ENCODE measurements at places on chromosomes 5 and 9.
A peak's percentile ranks its signal among the peaks of the same experiment; 100 is the strongest.

GRCh38 chr9:118209343-118209742 lies 505.1 kb downstream of the TLR4 start:
- DNase-seq, result no peak

DNA sequence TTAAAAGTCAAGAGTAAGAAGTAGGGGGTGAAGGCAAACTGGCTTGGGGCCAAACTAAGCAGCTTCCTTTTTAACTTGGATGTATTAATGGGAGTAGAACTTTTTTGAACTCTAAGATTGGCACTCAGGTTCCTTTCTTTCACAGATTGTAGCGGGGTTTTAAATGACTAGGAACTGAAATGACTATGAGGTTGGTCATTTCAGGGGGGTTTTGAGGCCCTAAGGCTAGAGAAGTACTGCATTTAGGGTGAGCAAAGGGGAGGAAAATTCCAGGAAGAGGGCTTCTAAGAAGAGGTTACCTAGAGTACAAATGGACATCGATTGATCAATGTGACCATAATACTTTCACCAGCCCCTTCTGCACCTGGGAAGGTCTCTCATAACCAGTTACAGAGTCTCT lies 381.8 kb downstream of the MLLT3 start:
- DNase-seq, result no peak

GRCh38 chr5:16946725-16947124 lies 10.6 kb upstream of the MYO10 start:
- no peak for DNase-seq

GRCh38 chr5:4099386-4099785 lies 503.8 kb downstream of the IRX1 start:
- no peak for DNase-seq

DNA sequence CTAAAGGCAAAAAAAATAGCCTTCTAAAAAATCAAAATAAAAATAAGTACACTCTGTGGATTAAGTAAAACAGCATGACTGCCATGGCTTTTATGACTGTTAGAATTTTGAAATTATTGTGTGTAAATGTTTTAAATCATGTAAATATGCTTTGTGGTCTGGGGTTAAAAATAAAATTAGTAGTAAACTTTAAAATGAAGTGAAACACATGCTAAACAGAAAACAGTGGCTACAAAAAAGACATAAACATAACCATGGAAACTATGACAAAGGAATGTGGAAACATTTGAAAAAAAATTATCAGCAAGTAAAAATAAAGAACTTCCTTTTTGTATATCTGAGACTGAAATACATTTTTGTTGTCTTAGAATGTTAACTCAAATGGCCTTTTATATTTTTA lies 134.5 kb upstream of the SPEF2 start:
- DNase-seq, result no peak

DNA sequence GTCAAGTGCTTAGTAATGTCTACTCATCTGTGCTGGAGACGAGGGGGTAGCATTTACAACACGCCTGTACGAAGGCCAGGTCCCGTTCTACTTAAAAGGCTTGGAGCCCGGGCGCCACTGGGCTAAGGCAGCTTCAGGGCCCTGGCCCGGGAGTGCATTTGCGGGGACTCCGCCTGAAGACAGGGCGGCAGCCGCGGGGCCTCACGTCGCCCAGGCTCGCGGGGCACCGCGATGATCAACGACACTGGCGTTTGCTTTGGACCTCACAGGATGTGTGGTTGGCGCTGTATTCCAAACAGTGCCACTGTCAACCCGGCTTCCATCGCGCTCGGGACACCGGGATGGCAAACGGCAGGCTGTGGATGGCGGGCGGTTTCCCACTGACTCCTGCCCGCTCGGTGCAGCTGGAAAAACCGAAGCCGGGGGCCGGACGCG lies 1.1 kb upstream of the TENT4A start:
- DNase-seq, result peak; percentile 64

DNA sequence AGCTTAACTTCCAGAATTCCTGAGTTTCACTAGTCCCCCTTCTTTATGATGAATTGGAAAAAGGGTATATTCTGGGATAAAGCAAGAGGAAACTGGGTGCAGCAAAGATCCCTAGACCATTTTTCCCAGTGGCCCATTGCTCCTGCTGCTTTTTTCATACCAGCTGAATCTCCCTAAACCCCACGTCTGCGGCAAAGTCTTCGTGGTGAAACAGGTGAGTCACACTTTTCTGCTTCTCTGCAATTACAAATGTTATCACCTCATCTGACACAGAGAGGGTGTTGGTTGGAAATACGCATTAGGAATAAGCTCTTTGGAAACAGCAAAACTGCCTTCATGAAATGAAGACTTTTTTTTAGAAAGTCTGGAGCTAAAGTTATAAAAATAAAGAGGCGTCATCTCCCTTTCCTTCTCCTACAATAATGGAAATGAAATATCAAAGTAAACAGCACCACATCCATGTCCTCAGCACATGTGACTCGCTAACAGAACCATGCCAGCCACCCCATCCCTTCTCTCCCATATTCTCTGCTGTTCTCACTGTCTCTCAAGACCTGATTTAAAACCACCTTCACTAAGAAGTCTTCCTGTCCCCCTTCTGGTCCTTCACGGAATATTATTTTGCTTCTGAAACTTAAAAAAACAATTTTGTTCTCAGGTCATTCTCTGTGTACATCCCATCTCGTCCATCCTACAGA lies 39.5 kb upstream of the GLRX start:
- DNase-seq, result peak; percentile 25

DNA sequence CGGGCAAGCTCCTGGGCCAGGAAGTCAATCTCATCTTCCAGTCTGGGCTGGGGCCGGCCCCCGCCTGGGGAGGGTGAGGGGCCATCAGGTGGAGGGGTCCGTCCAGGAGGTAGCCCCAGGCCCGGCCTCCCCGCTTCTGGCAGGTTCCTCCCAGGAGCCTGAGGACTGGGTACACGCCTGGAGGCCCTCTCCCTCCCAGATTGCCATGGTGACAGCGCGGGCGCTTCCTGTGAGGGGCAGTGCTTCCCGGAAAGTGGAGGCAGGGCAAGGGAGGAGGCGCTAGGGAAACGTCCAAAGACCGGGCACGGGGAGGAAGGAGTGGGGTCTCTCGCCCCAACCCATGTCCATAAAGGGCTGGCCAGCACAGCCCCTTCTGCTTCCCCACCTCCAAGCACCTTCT lies 4.9 kb downstream of the NPDC1 start:
- no peak for DNase-seq

DNA sequence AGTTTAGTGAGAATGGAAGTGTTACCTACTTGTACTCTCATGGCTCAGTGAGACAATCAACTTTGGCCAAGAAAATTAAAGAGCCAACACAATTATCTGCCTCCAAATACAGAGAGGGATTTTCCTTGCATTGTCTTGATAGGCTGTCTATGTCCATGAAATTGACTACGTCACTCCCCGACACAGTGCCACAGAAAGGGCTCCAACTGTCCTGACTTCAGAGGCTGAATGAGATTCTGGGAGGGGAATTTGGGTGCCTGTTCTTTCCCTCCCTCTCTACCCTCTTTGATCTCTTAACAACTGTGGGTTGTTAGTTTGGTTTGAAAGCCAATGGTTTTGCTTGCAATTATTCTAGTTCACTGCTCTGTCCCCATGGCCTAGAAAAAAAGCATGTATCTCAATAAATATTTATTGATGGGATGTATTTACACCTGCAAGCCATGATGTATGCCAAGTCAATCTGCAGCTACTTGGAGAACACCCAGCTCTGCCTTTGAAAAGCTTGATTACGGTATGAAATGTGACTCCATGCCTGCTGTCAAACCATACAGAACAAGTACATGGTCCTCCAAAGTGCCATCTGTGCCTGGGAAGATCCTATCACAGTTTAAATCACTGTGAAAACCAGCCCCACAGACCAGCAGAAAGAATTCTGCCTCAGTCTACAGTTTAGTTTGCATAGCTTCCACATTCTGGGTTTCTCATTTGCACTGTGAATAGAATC lies 37.3 kb downstream of the CAPSL start:
- no peak for DNase-seq

DNA sequence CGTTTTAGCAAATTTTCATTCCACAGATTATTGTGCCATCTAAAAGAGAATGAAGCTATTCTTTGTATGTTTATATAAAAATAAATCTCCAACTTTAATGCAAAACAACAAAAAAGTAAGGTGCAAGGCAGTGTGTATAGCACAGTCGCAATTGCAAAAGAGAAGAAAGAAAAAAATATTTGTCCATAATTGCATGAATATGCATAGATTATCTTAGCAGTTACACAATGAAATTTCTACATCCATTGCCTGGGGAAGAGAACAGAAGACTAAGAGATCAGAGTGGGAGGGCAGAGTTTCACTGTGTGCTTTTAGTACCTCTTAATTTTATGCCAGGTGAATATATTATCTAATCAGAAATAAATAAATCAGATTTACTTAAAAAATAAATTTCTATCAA lies 86.4 kb upstream of the LHFPL2 start:
- no peak for DNase-seq

DNA sequence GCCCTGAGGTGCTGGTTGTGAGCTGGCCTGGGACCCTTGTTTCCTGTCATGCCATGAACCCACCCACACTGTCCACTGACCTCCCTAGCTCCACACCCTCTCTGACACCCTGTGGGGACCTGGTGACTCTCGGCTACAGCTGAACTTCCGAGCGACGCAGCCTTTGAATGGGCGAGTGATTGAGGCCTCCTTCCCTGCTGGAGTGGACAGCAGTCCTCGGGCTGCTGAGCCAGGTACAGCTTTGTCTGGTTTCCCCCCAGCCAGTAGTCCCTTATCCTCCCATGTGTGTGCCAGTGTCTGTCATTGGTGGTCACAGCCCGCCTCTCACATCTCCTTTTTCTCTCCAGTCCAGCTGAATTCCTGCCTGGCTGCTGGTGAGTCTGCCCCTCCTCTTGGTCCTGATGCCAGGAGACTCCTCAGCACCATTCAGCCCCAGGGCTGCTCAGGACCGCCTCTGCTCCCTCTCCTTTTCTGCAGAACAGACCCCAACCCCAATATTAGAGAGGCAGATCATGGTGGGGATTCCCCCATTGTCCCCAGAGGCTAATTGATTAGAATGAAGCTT lies 6.1 kb downstream of the CA9 start:
- no peak for DNase-seq

GRCh38 chr5:35372482-35372881 lies 142.2 kb upstream of the PRLR start:
- DNase-seq, result no peak

DNA sequence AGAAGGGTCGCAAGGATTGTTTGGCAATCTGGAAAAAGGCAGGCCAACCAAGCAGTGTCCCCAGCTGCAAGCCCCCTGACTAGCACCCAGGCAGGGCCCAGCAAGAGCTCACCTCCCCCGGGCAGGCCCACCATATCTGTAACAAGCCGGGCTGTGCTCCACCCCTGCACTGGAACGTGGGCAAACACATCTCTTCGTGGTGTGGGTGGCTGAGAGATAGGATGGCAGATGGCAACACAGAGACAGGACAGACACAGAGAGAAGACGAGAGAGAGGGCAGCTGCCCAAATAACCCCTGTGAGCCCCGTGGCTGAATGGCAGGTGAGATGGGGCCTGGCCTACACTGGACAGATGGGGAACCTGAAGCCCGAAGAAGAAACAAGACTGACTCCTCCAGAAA lies 9.4 kb downstream of the BBLN start:
- DNase-seq, result no peak

DNA sequence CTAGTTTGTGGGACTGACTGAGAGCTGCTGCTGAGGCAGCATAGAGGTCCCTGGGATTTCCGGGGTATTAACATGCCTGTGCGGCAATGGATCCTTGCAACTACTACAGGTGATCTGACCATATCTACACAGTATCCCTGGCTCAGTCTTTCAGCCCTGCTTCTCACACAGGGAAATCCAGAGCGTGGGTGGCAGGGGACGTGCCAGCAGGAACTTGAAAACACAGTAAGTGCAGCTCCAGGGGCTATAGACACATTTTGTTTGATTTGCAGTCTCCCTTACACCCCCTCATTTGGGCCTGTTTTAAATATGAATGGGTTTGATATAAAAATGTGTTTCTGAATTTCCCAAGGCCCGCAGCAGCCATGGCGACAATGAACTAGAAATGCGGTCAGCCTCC lies 209.5 kb downstream of the DCP2 start:
- DNase-seq, result no peak

GRCh38 chr5:148268566-148268965 lies at the start of gene SPINK13:
Gene SPINK13 (plus strand): TSS chr5:148268794. CDS start chr5:148270073, 1,279 bp downstream.
- no peak for DNase-seq

DNA sequence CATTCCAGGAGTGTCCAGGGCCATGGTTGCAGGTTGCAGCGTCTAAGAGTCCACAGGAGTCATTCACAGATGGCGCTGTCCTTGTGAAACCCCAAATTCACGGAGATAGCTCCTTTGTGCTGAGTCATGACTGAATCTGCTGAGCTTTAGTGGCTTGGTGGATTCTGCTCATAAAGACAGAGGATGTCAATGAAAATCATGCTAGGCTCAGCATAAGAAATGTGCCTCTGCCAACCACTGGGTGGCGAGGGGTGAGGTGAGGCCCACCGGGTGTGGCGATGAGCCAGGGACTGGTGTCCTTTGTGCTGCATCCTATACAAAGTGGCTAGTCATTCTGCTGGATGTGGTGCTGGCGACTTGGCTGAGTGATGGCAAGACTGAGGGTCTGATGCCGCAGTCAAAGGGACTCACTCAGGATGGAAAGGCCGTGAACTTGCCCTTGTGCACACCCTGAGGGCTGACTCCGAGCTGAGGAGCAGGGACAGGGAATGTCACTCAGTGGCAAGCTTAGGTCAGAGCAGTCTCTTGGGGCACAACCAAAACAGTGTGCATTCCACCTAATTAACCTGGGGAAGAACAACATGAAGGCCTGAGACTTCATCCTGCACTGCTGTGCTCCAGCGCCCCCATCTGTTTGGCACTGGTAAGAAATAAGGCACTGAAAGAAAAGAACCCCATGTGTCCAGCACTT lies 71.5 kb downstream of the DAP start:
- DNase-seq, result peak; percentile 46

Data from SHP77 (cell line).